Fibroblast of skin of left biceps (primary cell): ENCODE measurements at places on chromosomes 12 and 14.

GRCh38 chr12:113933201-113933786, 32.8 kb downstream of the RBM19 start:
- peak; percentile 49 for DNase-seq

DNA sequence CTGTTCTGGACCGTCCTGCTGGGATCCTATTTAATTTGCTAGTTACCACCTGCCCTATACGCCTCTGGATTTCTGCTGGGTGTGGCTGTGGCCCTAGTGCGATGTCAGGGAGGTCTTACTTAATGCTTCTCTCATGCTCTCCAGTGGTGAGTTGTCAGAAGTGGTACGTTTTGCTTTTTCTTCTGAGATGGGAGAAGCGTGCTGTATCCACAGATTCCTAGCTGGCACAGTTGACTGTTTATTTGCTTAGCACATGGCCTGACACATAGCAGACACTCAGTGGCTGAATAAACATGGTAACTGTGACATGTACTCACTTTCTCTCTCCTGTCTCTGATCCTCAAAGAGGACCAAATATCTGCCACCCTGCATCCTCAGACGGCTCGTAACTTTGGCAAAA, 107.3 kb downstream of the CACNA1C start:
- DNase-seq, result no peak

GRCh38 chr14:74525361-74525851, 31.8 kb downstream of the ISCA2 start:
- DNase-seq, result no peak

- DNase-seq, result no peak
These were observed 18.6 kb downstream of the KMT2D start for GRCh38 chr12:49041881-49042484.

- no peak for DNase-seq
These were observed 11.0 kb upstream of the ANKLE2 start for GRCh38 chr12:132772606-132773005.
